Heart left ventricle (tissue), 16 donors: ENCODE measurements at places on chromosomes 2 and 18. TPM values are rescaled to one million over a fixed set of nuclear protein-coding genes. Genes with fewer than 3 reads are reported as not detected.

DNA sequence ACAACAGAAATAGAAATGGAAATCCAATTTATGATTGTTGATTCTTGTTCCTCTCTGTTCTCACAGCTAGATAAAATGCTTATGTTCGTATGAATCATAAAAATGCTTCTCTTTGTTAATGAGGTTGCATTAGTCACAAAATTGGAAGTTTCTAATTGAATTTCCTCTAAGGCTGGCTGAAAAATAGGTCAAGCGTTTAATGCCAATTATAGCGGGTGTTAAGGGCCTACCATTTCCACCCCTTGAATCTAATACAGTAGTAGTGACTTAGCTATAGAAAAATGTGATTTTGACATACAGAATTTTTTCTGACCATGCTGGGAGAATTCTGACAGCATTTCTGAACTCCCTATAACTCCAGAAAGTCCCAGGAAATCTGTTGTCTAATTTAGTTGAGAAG is 107.1 kb downstream of the TTN start:
- H3K27ac ChIP-seq, result no peak overlapping the region
- H3K27me3 ChIP-seq, result no peaks in the 10 kb centered on the region
- peaks cover 2% of the 10 kb centered on the region for H3K4me1 ChIP-seq

Gene SLC5A7
- 0.07 TPM for total RNA-seq

GRCh38 chr2:173354582-173355131 is at the start of gene CDCA7:
Gene CDCA7 (plus strand): TSS chr2:173354872. CDS start chr2:173354964, 92 bp downstream.
- H3K4me3 ChIP-seq, result peak within 1 kb of the TSS; percentile 60
- H3K4me1 ChIP-seq, result no peaks in the 10 kb centered on the region
- no peaks in the 10 kb centered on the region for H3K36me3 ChIP-seq
- DNase-seq, result peak; percentile 21
- peak within 1 kb of the TSS; percentile 69 for H3K27ac ChIP-seq

Gene ALS2
- 45.1 TPM for total RNA-seq

Gene MROH2A
- 0.75 TPM for total RNA-seq

GRCh38 chr18:13361431-13361830 is 142.9 kb downstream of the LDLRAD4 start:
- no peak overlapping the region for H3K4me3 ChIP-seq
- DNase-seq, result no peak
- H3K36me3 ChIP-seq, result no peaks in the 10 kb centered on the region
- H3K27ac ChIP-seq, result no peak overlapping the region
- peaks cover 4% of the 10 kb centered on the region for H3K4me1 ChIP-seq

GRCh38 chr2:11325961-11326676 is 18.3 kb downstream of the ROCK2 start:
- no peaks in the 10 kb centered on the region for H3K27me3 ChIP-seq
- DNase-seq, result no peak
- no peaks in the 10 kb centered on the region for H3K36me3 ChIP-seq
- H3K4me1 ChIP-seq, result peaks cover 48% of the 10 kb centered on the region
- no peak overlapping the region for H3K4me3 ChIP-seq
- no peak overlapping the region for H3K27ac ChIP-seq

DNA sequence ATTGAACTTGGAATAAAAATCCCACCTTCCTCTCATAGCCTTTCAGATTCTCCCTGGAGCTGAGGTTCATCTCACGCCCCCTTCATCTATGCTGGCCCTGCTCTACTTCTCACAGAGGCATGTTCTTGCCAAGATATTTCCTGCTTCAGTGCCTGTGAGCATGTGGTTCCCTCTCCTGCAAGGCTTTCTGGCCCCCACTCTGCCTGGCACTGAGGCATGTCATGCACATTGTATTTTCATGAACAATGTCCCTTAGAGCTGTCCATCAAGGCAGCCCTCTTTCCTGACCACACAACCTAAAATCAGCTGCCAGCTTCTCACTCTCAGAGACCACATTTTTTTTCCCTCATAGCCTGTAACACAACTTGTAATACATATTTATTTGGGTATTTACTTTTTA is 18.0 kb upstream of the HK2 start:
- H3K27me3 ChIP-seq, result no peaks in the 10 kb centered on the region
- no peak for DNase-seq
- H3K4me1 ChIP-seq, result no peaks in the 10 kb centered on the region

Gene RFTN2
- 5.0 TPM for total RNA-seq

GRCh38 chr2:43331422-43331821 is 105.0 kb upstream of the ZFP36L2 start:
- H3K36me3 ChIP-seq, result no peaks in the 10 kb centered on the region
- peak overlapping the region; percentile 80 for H3K27ac ChIP-seq
- H3K27me3 ChIP-seq, result no peaks in the 10 kb centered on the region
- DNase-seq, result no peak

Gene DSG4
- not detected for total RNA-seq

- no peaks in the 10 kb centered on the region for H3K27me3 ChIP-seq
- H3K4me1 ChIP-seq, result no peaks in the 10 kb centered on the region
- no peaks in the 10 kb centered on the region for H3K36me3 ChIP-seq
Measured at GRCh38 chr18:66346833-66347588, 256.9 kb downstream of the CDH19 start.

DNA sequence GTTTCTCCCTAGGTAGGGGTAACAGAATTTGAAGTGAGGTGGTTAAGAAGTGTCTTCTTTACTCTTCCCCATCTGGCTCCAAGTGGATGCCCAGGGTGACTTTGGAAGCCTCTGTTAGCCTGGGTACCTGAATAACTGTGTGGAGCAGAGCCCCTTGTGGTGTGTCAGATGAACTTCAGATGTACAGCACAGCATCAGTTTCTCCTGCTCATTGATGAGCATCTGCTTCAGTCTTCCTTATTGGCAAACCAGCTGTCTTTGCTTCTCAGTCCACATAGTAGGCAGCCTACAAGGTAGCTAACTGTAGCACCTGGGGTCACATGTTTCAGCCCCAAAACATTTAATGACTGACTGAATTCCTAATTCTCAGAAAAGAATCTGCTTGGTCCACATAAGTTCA is 56.2 kb upstream of the ATP8B1 start:
- no peaks in the 10 kb centered on the region for H3K36me3 ChIP-seq
- no peak overlapping the region for H3K4me3 ChIP-seq
- no peaks in the 10 kb centered on the region for H3K27me3 ChIP-seq

GRCh38 chr2:159882130-159882745 is 84.2 kb upstream of the CD302 start:
- no peak overlapping the region for H3K27ac ChIP-seq
- DNase-seq, result no peak
- H3K4me3 ChIP-seq, result no peak overlapping the region

- peaks cover 70% of the 10 kb centered on the region for H3K4me1 ChIP-seq
- peak overlapping the region; percentile 44 for H3K27ac ChIP-seq
- peaks cover 3% of the 10 kb centered on the region for H3K36me3 ChIP-seq
- H3K4me3 ChIP-seq, result no peak overlapping the region
- H3K27me3 ChIP-seq, result no peaks in the 10 kb centered on the region
Measured at GRCh38 chr2:62217421-62217820, 21.5 kb downstream of the B3GNT2 start.

GRCh38 chr2:29215739-29216608 is 100.8 kb downstream of the CLIP4 start:
- H3K36me3 ChIP-seq, result no peaks in the 10 kb centered on the region
- H3K27me3 ChIP-seq, result no peaks in the 10 kb centered on the region
- H3K4me3 ChIP-seq, result no peak overlapping the region
- H3K27ac ChIP-seq, result no peak overlapping the region
- no peak for DNase-seq

GRCh38 chr2:182047544-182047943 is 61.9 kb downstream of the PPP1R1C start:
- no peaks in the 10 kb centered on the region for H3K27me3 ChIP-seq
- no peaks in the 10 kb centered on the region for H3K36me3 ChIP-seq
- peaks cover 22% of the 10 kb centered on the region for H3K4me1 ChIP-seq
- DNase-seq, result no peak

Gene ATP6V1B1
- total RNA-seq, result 0.48 TPM

DNA sequence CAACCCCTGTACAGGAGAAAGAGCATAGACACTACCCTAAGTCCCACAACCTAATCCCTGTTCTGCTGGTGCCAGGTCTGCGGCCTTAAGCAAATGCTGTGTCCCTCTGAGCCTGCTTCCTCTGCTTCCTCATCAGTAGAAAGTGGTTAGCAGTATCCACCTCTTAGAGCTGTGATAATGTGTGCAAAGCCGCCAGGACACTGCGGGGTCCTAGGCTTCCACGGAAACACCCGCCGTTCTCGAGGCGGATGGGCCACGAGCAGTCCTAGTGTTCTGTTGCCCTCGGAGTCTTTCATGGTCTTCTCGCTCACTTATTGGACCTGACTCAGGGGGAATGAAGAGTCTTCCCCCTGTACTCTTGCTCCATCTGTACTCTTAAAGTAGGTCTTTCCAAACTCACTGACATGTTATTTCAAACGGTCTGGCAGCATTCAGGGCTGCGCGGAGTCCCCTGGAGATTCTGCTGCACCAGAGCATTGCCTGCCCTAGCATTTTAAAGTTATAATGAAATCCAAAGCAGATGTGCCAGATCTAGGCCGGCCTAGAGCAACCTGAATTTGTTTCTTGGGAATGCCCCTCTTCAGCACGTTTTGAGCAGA is 107.2 kb upstream of the ZNF236 start:
- no peaks in the 10 kb centered on the region for H3K27me3 ChIP-seq
- no peak overlapping the region for H3K27ac ChIP-seq
- DNase-seq, result no peak
- H3K36me3 ChIP-seq, result no peaks in the 10 kb centered on the region
- H3K4me1 ChIP-seq, result no peaks in the 10 kb centered on the region

Gene ZC3H8
- 10.0 TPM for total RNA-seq

- H3K4me1 ChIP-seq, result no peaks in the 10 kb centered on the region
- H3K4me3 ChIP-seq, result no peak overlapping the region
- peak overlapping the region; percentile 24 for H3K27ac ChIP-seq
- DNase-seq, result no peak
Measured at GRCh38 chr2:119282996-119283511, 59.4 kb downstream of the STEAP3 start.

- H3K27me3 ChIP-seq, result no peaks in the 10 kb centered on the region
- no peak overlapping the region for H3K27ac ChIP-seq
- no peak overlapping the region for H3K4me3 ChIP-seq
- H3K36me3 ChIP-seq, result no peaks in the 10 kb centered on the region
- DNase-seq, result no peak
- no peaks in the 10 kb centered on the region for H3K4me1 ChIP-seq
Measured at GRCh38 chr2:181042706-181043105, 62.3 kb downstream of the UBE2E3 start.

Gene RBM44
- total RNA-seq, result 0.16 TPM

DNA sequence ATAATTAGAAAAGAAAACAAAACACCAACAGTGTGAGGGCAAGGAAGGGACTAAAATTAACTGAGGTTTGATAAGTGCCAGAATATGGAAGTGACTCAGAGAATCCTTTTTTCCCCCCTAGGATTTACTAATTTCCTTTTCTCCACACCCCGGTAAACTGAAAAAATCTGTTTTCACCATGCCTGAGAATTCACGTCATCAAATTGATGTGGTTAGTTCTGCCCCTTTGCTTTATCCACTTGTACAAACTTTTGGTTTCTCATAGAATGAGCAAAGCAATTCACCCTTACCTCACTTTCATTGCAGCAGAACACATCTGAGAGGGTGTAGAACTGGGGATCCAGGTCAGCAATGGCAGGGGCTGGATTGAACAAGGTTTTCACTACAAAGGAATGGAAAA is 57.8 kb downstream of the RBKS start:
- H3K4me3 ChIP-seq, result no peak overlapping the region
- no peak for DNase-seq

- DNase-seq, result peak; percentile 68
- no peaks in the 10 kb centered on the region for H3K36me3 ChIP-seq
- H3K4me3 ChIP-seq, result no peak overlapping the region
- H3K27ac ChIP-seq, result peak overlapping the region; percentile 67
- peaks cover 88% of the 10 kb centered on the region for H3K4me1 ChIP-seq
- H3K27me3 ChIP-seq, result no peaks in the 10 kb centered on the region
Measured at GRCh38 chr2:127655209-127656073, 9.5 kb downstream of the GPR17 start.

DNA sequence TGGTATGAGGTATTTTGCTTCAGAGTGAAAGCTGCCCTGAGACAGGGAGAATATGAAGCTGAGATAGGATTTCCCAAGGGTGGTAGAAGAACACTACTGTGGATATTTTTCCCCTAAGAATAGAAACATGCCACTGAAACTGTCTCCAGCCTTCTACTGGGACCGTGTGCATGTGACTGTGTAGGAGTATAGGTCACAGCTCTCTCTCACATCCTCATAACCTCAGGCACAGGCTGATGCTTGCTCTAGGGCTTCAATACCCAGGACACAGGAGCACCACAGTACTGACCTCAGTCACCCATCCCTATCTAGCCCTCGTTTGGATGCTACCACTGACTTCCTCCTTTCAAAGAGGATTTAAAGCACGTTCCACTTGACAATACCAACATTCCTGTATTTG is 67.2 kb downstream of the REV1 start:
- no peaks in the 10 kb centered on the region for H3K27me3 ChIP-seq
- peak overlapping the region; percentile 9 for H3K27ac ChIP-seq
- H3K4me3 ChIP-seq, result no peak overlapping the region
- DNase-seq, result no peak
- peaks cover 40% of the 10 kb centered on the region for H3K4me1 ChIP-seq
- peaks cover 90% of the 10 kb centered on the region for H3K36me3 ChIP-seq

Gene SPDYA
- total RNA-seq, result not detected

DNA sequence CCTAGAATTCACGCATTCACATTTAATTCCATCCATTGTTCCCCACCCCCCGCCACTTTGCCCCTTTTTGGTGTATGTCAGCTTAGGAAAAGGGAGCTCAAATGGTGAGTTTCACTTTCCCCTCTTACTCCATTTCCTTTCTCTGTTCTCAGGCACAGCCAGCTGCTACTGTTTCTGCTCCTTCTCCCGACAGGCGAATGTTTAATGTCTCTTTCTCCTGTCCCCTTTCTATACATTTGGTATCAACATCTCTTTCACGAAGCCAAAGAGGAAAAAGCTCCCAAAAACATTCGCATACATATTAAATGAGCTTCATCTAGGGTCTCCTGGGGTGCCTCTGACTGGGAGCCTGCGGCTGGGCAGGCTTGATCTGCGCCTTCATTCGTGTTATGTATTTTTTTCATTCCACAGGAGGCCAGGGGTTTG is 124.2 kb upstream of the SATB2 start:
- no peaks in the 10 kb centered on the region for H3K36me3 ChIP-seq
- no peak for DNase-seq
- no peaks in the 10 kb centered on the region for H3K4me1 ChIP-seq
- H3K4me3 ChIP-seq, result peak overlapping the region; percentile 55
- no peaks in the 10 kb centered on the region for H3K27me3 ChIP-seq

- H3K27ac ChIP-seq, result peak overlapping the region; percentile 1
- no peaks in the 10 kb centered on the region for H3K27me3 ChIP-seq
- H3K4me1 ChIP-seq, result peaks cover 7% of the 10 kb centered on the region
- H3K36me3 ChIP-seq, result no peaks in the 10 kb centered on the region
- H3K4me3 ChIP-seq, result peak overlapping the region; percentile 7
Measured at GRCh38 chr18:59623456-59624368, 73.5 kb downstream of the CCBE1 start.

Gene IL18RAP
- total RNA-seq, result 0.22 TPM

DNA sequence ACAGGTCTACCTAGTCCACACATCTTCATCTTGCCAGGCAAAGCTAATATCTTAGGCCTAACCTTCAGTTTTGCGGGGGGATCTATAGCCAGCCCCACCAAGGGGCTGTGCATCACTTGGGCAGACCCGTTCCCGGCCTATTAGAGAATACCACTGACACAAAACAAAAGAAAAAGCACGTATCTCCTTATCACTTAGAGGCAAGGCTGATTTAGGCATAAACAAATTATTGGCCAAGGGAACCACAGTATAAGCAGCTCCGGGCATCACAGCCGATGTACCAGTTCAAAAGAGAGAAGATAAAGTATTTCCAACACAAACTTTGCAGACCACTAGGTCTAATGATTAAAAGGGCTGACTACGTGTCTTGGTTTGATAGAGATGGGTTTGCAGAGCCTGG is 248.0 kb downstream of the TCF4 start:
- DNase-seq, result no peak
- no peak overlapping the region for H3K4me3 ChIP-seq
- peak overlapping the region; percentile 85 for H3K27ac ChIP-seq
